ENCODE measurements at places on chromosomes 1 and 21.

DNA sequence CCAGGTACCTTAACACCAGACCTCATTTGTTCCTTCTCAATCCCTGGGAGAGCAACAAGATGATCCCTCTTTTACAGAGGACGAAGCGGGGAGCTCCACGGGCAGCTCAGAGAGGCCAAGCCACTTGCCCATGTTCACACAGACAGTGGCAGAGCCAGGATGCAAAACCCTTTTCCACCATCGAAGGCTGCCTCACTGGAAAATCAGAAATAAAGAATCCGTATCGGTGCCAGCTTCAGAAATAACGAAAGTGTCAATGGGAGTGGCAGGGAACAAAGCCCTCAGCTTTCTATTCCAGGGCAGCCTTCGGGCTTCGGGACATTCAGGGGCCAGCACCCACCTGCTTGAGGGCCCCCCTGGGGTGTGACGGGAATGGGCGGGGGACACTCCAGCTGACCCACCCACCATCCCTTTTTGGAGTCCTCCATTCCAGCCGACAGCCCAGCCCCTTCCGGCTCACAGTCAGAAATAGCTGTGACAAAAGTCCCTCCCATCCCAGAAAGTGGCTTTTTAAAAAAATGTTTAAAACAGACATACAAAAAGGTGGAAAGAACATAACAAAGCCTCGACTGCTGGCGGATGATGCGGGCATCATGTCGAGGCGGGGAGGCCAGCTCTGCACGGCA is 6.0 kb downstream of the IFFO2 start:
- DNase-seq: no peak

DNA sequence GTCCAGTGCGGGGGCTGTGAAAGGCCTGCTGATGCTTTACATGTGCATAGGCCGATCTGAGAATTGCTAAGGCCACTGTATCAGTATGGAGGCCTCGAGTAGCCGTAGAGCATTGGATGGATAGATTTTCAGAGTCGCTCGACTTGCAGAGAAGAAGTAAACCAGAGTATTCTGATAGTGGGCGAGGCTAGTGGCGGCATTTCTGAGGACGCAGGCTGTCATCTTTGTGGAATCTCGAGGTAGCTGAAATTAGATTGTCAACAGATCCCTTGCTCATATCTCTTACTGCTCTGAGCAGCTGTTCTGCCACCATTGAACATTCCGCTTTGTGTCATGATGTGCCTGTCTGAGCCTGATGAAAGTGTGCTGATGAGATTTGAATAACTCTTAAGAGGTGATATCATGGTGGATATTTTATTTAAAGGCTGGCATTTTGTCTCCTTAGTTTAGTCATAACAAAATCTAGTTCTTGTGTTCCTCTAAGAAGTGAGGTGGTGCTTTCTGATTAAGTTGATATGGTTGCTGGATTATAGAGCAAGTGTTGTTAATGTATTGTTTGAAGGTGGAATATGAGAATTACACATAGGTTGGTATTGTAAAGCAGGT is 1.5 kb downstream of the KIF1B start:
- no peak for DNase-seq

- DNase-seq: no peak
Measured at GRCh38 chr21:15132781-15133180, 68.0 kb upstream of the NRIP1 start.

GRCh38 chr1:27570784-27571183 is 33.2 kb downstream of the AHDC1 start:
- DNase-seq: no peak

GRCh38 chr21:43369124-43369523 is 57.8 kb downstream of the SIK1 start:
- no peak for DNase-seq

GRCh38 chr1:42557230-42557851 is 94.3 kb downstream of the CCDC30 start:
- no peak for DNase-seq

DNA sequence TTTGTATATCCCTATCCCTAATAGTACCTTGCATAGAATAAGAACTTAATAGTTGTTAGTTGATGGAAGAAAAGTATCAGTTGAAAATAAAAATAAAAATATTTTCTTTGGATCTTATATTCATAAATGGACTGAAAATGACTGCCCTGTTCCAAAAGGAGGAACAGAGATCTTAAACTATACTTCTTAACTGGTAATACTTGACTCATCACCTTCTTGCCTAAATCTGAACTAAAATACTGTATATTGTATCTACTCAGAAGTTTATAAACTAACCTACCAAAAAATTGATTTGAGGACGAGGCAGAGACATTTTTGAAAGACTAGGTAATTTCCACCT is 178.8 kb downstream of the SYT2 start:
- no peak for DNase-seq

- peak; percentile 38 for DNase-seq
Measured at GRCh38 chr1:19341201-19342061, 29.3 kb downstream of the SLC66A1 start.

- DNase-seq: no peak
Measured at GRCh38 chr1:206693029-206693428, 8.3 kb downstream of the MAPKAPK2 start.

GRCh38 chr1:230352537-230352936 is 73.6 kb downstream of the PGBD5 start:
- DNase-seq: no peak

DNA sequence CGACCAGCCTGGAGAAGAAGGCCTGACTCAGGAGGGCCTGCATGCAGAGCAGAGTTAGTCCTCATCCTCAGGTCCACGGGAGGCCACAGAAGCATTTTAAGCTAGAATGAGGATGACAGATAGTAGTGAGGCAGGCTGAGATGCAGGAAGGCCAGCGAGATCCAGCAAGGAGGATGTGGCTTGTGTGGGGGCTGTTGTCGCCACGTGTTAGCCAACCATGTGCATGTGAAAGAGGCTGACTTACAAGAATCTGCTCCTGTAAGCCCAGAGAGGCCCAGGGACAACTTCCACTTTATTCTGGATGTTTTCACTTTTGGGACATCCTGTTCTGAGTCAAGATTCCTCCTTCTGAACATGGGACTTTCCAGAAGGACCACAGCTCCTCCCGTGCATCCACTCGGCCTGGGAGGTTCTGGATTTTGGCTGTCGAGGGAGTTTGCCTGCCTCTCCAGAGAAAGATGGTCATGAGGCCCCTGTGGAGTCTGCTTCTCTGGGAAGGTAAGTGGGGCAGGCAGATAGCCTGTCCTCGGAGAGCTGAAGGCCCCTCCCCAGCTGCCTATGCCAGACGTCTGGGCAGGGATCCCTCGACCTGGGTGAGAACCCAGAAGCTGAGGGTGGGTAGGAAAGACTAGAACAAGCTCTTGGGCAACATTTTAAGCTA is at the start of gene SLAMF8:
TSS of gene SLAMF8 (plus strand) at position 433 of the 661 bp plus-strand sequence. CDS start at position 459, 26 bp downstream.
- no peak for DNase-seq

GRCh38 chr1:172420385-172420784 is at the start of gene C1orf105:
C1orf105 (plus strand) TSS chr1:172420685; CDS start chr1:172420886, 201 bp downstream.
- DNase-seq: no peak

DNA sequence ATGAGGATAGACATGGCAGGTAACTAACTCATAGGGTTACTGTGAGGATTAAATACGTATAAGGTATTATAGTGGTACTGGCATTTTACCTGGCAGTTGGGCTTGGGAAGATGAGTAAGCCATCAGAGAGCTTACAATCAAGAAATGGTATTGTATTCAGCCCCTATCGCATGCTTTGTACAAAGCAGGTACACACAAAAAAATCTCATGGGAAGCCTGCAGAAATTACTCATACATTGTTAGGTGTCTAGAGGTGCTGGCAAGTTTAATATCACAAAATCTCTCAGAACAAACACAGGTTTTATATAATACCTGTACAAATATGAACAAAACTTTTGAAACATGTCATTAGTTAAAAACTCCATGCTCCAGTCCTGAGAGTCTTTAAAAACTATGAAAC is 71.8 kb upstream of the CNN3 start:
- DNase-seq: no peak

DNA sequence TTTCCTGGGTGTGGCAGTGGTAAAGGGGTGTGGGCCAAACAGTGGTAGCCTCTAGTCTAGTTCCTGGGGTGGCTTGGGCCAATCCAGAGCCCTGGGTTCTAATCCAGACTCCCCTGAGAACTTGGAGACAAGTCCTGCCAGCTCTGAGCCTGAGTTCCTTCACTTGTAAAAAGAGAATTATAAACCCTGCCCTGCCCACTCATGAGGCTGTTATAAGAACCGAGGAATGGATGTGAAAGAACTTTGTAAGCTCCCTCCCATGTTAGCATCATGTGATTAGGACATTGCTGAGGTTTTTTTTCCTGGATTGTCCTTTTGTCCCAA is 131.0 kb downstream of the RRAGC start:
- no peak for DNase-seq

DNA sequence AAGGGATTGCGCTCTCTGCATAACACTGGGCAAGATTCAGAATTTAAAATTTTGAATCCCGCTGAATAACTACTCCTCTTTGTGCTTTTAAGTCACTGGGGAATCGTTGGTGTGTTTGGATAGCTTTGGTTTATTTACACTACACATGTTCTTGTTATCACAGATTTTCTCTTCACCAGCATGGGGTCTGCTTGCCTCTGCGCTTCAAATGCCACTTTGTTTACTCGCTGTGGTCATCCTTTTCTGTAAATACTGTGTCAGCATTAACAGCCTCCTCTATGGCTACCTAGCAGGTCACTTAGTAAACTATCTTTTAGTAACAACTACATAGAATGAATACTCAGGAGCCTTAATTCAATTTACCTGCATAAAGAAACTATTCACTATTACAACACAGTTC is 14.4 kb upstream of the KCNH1 start:
- DNase-seq: no peak

- DNase-seq: no peak
Measured at GRCh38 chr1:198906739-198907422, 268.0 kb downstream of the PTPRC start.

DNA sequence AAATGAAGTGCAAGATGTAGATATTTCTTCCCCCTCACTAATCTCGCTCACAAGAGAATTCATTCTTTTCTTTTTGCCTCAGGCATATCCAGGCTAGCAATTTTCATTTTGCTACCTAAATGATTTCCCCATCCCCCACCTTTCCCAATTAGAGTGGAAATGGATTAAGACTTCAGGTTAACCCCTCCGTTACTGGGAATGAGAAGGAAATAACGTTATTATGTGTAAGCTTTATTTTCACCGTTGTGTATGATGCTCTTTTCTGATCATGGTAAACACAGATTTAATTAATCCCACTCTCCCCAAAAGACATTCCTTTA is 143.9 kb downstream of the RUNX1 start:
- DNase-seq: no peak

- no peak for DNase-seq
Measured at GRCh38 chr1:16913181-16913832, 8.4 kb upstream of the CROCC start.

DNA sequence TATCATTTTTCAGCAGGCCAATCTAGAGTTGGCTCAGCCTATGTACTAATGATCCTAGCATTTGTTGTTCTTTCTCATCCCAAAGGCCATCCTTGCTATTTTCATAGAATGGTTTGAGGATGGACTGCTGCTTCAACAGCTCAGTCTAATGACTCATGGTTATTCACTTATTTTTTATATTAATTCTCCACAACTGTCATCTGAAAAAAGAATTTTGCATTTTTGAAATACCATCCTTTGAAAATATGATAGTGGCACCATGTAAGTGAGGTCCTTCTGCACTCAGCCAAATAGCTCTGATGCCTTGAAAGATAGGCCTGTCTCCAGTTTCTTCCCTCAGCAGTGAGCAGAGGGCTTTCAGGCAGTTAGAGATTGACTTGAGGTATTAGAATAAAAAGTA is 377.5 kb downstream of the LMO4 start:
- no peak for DNase-seq

DNA sequence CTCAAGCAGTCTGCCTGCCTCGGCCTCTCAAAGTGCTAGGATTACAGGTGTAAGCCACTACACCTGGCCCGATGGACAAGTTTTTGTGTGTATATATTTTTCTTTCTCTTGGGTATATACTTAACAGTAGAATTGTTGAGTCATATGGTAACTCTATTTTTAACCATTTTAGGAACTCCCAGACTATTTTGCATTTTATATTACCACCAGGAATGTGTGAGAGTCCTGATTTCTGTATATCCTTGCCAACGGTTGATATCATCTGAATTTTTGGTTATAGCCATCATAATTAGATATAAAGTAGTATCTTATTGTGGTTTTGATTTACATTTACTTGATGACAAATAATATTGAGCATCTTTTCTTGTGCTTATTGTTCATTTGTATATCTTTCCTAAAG is 20.7 kb downstream of the FNBP1L start:
- DNase-seq: no peak

DNA sequence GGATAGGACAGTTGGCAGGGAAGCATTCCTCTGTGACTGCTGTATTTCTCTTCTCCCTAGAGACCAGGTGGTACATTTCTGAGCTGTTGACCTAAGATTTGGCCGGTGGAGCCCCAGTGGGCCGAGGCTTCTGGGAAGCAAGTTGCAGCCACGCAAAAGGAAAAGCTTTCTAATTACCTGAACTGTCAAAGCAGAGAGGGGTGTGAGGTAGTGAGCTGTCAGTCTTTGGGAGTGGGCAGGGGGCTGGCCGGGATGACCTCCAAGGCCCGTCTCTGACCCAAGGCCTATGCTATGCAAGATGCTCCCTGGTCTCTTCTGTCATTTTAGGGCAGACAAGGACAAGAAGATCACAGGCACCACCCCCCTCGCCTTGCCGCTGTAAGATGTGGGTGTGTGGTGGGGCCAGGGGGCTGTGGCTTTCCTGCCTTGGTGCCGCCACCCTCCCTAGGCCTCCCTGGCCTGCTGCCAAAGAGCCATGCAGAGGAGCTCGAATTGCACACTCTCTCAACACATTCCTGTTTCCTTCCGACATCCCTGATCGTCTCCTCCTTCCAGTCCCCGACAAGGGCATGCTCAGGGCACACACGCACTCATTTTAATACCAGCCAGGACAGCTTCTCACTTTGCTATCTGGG is 7.7 kb downstream of the PADI1 start:
- DNase-seq: peak; percentile 55

DNA sequence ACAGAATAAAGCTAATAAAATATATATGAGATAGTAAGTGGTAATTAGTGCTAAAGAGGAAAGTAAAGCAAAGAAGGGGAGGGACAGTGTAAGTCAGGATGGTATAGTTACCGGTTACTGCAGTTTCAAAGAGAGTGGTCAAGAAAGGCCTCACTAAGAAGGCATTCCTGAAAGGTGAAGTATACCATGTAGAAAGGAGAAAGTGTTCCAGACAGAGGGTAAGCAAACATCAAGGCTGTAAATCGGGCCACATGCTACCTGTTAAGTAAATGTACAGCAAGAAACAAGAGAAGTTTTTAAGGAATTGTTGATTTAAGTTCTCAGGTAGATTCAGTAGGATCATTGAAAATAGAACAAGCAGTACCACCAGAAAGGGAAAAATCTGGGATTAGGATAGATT is 9.7 kb downstream of the DESI2 start:
- DNase-seq: no peak

DNA sequence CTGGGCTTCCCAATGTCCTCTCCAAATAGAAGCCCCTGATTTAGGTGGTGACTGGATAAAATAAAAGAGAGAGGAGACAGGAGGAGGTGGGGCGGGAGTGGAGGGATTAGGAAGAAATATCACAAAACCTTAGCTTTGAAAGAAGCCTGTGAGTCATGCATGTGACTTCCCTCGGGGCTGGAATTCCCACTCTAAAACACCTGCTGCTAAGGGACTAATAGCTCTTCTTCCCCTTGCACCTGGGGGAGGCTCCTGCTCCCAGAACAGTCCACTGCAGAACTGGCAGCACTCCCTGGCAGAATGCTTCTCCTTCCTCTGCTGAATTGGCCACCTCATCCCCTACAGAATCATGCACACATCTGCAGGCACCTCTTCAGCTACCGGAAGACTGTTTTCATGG is 207.2 kb downstream of the ATG4C start:
- DNase-seq: no peak
